ENCODE measurements at places on chromosomes 5 and 9.
A peak's percentile ranks its signal among the peaks of the same experiment; 100 is the strongest.

GRCh38 chr9:79134654-79135053 lies 437.1 kb upstream of the TLE4 start:
- peak; percentile 58 for DNase-seq

DNA sequence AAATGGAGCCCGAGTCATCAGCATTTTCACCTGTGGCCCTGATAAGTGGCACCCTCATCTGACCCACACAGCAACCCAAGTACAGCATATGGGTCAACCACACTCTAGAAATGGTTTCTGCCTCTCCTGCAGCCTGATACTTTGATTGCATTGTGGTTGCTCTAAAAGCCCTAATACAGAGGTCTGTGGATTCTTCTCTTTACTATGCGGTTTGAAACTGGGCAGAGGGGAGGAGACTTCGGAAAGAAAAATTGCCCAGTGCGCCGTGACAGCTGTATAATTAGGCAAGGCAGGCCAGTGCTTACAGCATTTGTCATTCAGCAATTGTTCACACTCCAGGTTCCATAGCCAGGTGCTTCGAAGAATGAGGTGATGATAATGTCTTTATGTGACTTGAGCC lies 361.0 kb downstream of the NFIB start:
- DNase-seq = no peak

DNA sequence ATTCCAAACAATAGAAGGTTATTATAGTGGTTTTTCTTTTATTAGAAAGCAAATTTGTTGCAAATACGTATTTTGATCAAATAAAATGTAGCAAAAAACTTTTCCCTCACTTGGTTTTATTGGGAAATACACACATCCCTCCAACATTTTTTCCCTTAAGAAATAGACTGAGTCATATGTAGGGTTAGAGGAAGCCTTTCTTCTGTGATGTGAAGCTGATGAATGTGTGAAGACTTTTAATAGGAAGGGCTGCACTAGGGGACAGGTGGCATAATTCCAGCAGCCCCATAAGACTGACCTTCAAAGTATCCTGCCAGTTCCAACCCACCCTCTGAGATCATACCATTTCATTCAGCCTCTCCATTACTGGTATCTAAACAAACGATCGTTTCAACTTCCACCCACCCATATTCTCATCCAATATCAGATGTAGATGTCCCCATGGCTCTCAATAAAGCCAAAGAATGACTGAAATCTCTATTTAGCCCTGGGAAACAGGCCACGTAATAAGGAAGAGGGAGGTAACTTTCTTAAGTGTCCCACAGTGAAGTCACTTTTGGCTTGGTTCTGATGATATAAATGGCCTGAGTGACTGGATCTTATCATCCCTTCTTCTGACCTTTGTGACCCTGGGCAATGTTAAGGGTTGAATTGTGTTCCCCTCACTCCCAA lies 64.7 kb upstream of the LPAR1 start:
- no peak for DNase-seq

DNA sequence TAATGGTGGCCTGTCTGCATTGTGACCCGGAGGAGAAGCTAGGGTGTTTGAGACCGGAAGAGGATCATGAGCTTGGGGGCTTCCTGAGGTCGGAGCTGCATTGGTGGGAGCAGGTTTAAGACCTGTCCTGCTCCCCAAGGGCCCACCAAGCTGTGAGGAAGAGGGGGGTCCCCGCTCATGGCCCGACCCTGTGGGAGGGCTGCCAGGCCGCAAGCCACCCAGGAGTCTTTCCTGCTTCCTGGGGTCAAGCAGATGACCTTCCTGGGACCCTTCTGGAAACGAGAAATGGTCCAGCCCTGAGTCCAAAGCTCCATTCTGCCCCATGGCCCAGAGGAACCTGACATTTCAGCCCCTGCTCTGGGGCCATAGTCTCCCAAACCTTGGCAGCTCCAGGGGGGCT lies 61.5 kb upstream of the RNU6ATAC start:
- DNase-seq = no peak

DNA sequence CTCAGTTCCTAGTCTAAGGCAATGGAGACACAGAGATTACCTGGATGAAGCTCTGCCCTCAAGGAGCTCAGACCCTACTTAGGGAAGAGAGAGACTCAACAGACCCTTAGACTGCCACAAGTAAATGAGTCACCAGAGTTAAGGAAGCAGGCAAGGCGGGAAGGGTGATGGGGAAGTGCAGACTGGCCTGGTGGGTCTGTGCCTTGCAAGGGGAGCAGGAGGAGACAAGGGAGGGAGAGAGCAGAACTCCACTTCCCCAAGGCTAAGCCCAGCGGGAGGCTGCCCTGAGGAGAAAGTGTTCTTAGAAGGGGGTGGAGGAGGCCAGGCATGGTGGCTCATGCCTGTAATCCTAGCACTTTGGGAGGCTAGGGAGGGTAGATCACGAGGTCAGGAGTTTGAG lies 83.7 kb downstream of the HRH2 start:
- DNase-seq = no peak

DNA sequence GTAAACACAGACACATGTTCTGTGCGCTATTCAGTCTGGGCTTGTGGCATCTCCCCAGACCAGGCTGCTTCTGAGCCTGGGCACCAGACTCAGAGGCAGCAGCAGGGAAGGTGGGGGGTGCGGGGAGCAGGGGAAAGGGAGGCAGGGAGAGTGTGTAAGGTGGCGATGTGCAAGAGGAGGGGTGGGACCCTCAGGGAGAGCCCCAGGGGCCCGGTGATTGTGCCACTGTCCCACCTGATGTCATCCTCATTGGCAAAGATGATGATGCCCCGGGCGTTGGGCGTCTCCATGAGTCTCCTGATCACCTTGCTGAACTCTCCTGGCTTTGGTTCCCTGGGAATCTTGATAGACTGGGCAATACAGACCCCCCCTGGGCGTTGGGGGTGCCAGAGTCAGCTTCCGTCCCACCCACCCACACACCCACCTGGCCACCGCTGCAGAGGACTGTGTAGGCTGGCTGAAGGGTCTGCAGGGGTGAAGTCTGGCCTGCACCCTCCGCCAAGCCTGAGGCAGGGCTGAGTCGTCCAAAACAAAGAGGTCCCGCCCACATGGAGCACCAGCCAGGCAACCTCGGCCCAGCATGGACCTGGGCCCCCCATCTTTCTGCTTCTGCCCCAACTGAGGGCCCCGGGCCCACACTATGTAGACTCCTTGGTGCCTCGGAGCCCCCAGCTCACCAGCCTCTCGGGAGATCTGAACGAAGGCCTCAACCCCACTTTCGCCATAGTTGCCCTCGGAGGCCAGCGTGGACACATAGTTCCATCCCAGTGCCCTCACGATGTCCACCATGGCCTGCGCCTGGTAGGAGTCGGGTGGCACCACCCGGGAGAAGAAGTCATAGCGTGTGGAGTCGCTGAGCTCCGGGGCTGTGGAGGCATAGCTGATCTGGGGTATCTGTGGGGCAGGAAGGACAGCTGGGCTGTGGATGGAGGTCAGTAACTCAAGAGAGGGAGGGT lies 3.7 kb downstream of the GRM6 start:
- no peak for DNase-seq

- no peak for DNase-seq
These were observed 31.0 kb downstream of the CYSTM1 start for GRCh38 chr5:140205952-140206351.

DNA sequence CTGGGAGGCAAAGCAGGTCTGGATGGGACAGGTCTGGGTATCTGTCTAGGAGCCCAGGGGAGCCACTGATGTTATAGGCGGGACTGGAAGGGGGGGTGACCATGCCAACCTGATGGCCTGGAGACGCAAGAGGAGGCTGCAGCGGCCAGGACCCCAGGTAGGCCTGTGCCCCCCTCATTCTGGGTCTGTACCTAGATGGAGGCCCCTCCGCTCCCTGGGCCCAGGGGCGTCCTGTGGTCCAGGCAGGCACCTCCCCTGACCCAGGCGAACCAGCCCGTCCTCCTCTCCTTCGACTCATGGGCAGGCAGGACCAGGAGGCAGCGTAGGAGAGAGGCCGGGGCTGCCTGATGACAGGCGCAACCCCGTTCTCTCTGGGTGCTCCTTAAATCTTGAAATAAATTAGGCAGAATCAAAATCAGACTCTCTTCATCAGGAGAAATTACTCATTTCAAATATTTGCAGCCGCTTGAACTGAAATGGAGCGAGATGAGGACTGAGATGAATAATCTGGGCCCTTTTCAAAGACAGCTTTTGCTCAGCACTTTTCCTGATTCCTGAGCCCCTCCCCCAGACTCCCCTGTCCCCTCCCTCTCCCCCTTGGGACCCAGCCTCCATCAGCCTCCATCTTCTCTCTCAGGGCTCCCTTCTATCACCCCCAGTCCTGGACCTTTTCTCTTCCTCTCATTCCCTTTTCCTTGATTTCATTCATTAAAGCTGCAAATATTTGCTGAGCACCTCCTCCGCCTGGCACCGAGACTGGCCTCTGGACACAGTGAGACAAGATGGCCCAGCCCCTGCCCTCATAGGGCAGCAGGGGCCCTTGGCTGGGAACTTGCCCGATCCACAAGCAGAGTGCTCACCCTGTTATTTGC lies 46.8 kb upstream of the IER5L start:
- DNase-seq = no peak

- no peak for DNase-seq
These were observed 38.4 kb downstream of the SLC12A7 start for GRCh38 chr5:1073239-1074102.

GRCh38 chr9:104118916-104119315 lies 24.8 kb downstream of the SMC2 start:
- no peak for DNase-seq

GRCh38 chr5:66417781-66418180 lies 178.4 kb upstream of the MAST4 start:
- DNase-seq = no peak

DNA sequence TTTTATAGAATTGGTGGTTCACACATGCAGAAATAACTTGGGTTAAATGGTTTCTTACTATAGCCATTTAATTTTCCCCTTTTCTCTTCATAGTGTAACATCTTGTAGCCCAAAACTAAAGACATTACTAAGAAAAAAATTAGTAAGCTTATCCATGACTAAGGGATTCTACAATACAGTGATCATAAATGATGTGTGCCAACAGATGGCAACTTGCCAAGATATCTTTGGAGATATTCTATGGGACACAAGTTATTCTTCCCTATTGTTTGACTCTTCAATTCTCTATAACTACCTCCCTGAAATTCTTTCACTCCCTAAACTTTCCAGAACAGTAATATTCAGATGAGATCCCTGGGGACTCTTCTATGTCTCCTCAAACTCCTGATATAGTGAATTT lies 580.6 kb downstream of the PTPRD start:
- no peak for DNase-seq

Measured in HFFc6 (cell line).